Skeletal muscle cell (primary cell): ENCODE measurements at places on chromosomes 6 and 20.

DNA sequence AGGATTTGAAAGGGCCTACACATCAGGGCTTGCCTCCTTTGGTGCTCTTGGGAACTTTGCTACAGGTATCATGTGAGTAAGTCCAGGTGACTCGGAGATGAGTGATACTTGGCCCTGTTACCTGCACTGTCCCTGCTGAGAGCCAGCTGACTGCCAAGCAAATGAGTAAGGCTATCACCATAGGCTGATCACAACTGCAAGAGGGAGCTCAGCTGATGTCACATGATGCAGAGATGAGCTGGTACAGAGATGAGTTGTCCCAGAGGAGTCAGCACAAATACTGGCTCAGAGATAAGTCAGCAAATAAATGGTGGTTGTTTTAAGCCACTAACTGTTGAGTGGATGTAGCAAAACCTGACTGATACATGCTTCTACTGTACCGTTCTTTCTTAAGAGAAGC lies 41.4 kb downstream of the LAMP5 start:
- no peak for DNase-seq

GRCh38 chr6:7543789-7544424 lies 2.4 kb downstream of the DSP start:
- DNase-seq: no peak

- DNase-seq: peak; percentile 91
Observed at GRCh38 chr6:53984163-53984562, 127.1 kb upstream of the MLIP start.

DNA sequence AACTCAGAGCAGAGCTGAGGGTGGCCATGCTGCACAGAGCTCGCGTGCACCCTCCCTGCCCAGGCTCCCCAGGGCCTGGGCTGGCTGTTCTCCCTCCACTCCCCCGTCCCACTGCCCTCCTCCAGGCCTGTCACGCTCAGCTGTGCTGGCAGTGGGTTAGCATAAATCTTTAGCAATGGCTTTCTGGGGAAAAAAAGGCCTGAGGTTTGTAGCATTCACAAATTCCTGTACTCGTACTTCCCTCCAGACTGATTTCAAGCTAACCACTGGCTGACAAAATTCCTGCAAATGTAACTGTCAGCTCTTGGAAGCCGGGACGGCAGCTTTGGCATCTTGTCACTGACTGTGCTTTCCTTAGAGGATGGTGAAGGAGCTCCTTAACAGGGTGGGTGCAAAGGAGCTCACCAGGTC lies 22.3 kb upstream of the SMOC2 start:
- DNase-seq: no peak

DNA sequence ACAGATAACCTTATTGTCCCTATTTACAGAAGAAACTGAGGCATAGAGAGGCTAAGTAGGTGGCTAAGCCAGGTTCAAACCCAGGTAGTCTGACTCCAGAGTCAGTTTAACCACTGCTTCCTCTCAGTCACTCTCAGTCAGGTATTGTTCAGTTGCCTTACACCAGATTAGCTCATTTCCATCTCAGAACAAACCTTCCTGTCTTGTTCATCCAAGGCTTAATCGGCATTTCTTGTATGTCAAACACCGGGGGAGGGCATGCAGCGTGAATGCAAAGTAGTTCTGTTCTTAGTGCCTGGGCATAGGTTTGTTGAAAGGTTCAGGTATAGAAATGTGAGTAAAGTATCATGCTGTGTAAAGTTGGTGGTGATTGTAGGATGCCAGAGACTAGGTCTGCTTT lies 51.7 kb downstream of the CTNNBL1 start:
- DNase-seq: no peak

GRCh38 chr6:126210398-126211075 lies 129.4 kb upstream of the CENPW start:
- DNase-seq: no peak

DNA sequence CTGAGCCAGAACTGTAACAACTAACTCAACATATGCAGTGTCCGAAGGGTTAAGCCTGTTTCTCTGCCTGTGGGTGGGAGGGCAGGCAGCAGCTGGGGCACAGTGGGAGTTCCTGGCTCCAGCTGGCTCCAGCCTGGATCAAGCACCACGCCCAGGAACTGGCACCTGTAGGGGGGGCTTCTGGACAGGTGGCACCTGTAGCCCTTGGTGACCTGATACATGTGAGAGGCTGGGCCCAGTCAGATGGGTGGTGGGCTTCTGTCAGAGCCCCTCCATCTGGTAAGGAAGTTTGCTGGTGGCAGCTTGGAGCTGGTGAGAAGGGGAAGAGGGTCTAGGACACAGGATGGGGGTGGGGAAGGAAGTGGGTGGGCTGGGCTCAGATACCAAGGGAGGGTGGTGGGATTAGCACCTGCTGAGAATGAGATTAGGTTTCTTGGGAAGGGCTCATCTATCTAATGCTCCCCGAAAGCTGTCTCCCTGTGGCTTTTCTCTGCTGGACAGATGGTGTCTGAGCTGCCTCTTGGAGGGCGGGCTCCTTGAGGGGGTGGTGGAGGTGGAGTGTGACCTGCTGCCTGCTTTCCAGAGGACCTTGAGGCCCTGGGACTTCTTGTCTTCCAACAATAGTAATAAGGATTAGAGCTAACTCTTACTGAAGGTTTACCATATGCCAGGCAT lies 28.5 kb downstream of the BCL2L1 start:
- DNase-seq: no peak

DNA sequence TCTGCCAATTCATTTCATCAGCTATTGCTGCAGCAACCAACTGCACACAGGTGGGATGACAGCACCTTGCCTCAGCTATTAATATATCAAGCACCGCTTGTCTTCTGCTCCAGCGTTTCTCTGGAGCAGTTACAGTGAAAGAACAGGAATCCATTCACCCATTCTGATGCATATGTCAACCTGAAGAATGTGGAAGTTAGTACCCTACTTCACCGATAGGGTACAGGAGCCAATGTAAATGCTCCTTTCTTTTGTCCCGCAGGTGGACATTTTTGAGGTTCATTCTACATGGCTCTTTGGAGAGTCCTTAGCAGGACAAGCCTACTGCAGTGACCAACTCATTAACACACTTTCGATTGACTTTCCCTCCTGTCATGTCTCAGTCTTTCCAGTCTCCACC lies 139.9 kb upstream of the PRND start:
- DNase-seq: no peak

GRCh38 chr6:158150701-158151100 lies 17.4 kb downstream of the SERAC1 start:
- DNase-seq: peak; percentile 45

DNA sequence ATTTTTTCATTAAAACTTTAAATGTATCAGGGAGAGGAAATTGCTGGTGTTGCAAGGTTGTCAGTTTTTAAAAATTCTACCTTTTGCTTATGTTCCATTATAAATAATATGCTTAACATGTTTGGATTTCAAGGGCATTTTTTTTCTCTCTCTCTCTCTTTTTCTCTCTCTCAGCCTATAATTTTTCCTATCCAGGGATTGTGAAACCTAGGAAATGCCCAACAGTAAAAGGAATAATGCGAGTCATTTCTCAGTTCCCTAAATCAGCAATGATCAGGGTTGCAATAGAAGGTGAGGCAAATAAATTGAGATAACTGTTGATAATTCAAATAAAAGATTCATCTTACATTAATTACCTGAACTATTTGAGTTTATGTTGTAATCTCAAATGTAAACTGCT lies 53.2 kb upstream of the IFNGR1 start:
- no peak for DNase-seq

DNA sequence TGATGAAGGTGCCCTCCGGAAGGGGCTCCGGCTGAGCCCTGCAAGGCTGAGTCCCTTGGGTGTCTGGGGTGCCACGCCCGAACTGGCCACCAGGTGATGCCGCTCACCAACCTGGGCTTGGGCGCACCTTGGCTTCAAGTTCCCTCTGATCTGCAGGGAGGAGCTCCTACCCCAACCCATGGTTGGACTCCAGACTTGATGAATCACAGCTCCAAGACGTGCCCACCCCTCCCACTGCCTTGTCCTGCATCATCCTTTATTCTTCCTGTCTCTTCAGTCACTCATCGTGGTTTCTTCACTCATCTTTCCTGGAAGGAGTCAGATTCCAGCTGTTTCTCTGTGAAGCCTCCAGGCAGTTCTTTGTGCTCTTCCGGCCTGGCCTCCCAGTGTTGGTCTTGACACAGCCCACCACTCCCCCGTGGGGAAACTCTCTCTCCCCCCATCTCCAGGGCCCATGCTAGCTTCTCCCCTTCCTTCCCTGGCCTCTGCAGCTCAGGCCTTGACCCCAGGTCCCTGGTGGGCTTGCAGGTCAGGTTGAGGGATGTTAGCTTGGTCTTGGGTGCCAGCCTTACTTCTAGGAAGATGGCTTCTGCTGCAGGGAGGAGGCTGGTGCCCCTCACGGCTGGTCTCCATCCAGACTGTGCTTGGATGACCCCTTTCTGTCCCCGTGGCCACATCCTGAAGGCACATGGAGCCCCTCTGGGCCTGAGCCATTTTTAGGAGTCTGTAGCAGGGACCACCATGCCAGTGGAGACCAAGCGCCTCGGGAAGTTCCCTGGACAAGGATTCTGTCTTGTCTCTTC lies 2.6 kb upstream of the ZBP1 start:
- DNase-seq: peak; percentile 18

DNA sequence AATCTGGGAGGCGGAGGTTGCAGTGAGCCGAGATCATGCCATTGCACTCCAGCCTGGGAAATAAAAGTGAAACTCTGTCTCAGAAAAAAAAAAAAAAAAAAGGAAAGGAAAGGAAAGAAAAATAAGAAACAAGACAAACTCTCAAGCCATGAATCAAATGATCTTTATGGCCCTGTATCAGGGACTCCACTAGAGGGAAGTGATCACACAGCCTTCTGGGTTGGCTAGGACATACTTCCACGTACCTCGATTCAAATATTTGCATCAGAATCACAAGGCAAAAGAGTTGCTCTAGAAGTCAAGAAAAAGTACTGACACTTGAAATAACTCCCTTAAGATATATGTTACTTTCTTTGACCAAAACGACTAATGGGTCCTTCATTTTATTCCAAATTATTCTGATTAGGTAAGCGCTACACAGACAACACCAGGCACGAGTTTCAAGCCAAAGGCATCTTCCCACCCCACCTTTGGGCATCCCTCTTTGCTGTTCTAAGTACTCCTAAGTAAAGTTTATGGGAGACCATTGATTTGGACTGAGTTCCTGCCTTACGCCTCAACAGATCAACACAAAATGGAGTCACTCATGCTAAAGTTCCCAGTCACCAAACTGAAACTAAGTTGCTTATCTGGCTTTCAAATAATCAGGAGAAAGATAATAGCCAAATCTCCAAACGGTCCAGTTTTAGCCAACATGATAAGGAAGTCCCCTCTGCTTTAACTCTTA lies 77.5 kb upstream of the NT5E start:
- no peak for DNase-seq

GRCh38 chr6:163496205-163496604 lies 81.7 kb downstream of the QKI start:
- DNase-seq: no peak

- DNase-seq: peak; percentile 32
Observed at GRCh38 chr6:152648105-152648504, 10.9 kb upstream of the SYNE1 start.

GRCh38 chr6:111423960-111424846 lies 58.8 kb downstream of the REV3L start:
- no peak for DNase-seq

DNA sequence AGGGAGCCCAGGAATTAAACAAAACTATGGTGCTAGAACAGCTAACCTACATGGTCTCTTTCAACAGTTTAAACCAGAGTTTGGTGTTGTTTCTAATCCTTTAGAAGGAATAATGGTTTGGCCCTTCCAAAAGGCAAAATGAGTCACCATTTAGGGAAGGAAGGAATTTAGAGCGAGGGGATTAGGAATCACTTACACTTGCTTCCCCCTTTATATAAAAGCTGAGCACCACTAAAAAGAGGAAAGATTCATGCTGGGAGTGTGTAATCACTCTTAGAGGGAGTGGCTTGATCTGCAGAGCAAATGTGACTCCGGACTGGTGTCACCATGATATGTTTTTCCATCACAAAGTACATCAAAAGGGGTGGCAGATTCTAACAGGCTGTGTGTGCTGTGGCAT lies 63.6 kb downstream of the F13A1 start:
- DNase-seq: no peak
